ENCODE measurements at places on chromosomes 13 and 19.

DNA sequence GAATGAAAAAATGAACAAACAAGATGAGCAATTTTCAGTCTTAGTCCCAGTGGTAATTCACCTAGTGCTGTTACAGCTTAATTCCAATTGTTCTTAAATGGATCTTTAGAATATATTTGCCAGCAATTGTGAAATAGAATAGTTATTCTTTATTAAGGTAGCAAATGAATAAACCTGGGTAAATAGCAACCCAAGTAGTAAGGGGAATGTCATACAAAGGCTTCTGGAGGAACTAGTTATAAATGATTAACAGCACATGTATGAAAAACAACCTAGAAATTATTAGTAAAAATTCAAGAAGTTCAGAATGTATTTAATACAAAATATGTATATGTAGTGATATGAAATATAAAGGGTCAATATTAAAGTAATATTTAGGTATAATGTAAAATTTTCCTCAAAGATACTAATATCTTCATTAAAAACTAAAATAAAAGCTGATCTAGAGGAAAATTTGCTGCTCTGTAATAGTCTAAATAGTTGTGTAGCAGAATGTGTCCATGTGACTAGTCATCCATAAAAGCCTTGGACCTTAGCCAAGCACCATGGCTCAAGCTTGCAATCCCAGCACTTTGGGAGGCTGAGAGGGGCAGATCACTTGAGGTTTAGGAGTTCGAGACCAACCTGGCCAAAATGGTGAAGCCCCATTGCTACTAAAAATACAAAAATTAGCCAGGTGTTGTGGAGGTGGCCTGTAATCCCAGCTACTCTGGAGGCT lies 535.9 kb upstream of the ATXN8OS start:
- H3K27me3 ChIP-seq, result no peaks in the 10 kb centered on the region
- no peak overlapping the region for H3K27ac ChIP-seq
- no peak overlapping the region for H3K4me3 ChIP-seq
- H3K4me1 ChIP-seq, result no peaks in the 10 kb centered on the region
- H3K36me3 ChIP-seq, result no peaks in the 10 kb centered on the region
- DNase-seq, result no peak

GRCh38 chr13:94163535-94163934 lies 315.9 kb downstream of the DCT start:
- no peak overlapping the region for H3K4me3 ChIP-seq
- H3K27me3 ChIP-seq, result no peaks in the 10 kb centered on the region
- no peaks in the 10 kb centered on the region for H3K4me1 ChIP-seq
- no peak for DNase-seq

DNA sequence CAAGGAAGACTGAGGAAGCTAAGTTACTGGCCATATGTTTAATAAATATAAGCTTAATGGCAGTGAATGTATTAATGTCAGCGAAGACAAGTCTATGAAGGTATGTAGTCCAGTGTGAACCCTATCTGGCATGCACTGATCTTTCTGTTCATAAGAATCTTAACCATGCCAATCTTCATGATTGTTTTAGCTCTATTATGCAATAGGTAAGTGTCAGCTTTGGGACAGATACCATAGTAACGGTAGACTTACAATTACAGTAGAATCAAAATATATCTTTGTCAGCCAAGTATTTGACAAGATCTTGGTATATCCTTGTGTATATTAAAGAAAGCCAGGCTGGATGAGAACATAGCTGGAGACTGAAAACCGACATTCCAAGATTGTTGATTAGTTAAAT lies 428.5 kb downstream of the SPRY2 start:
- DNase-seq, result no peak
- H3K27me3 ChIP-seq, result no peaks in the 10 kb centered on the region
- no peak overlapping the region for H3K27ac ChIP-seq
- H3K4me1 ChIP-seq, result no peaks in the 10 kb centered on the region
- no peak overlapping the region for H3K4me3 ChIP-seq

GRCh38 chr13:43388282-43389034 lies 365.1 kb downstream of the DNAJC15 start:
- H3K36me3 ChIP-seq, result no peaks in the 10 kb centered on the region
- H3K4me1 ChIP-seq, result no peaks in the 10 kb centered on the region
- no peak overlapping the region for H3K27ac ChIP-seq
- no peaks in the 10 kb centered on the region for H3K27me3 ChIP-seq
- no peak for DNase-seq

DNA sequence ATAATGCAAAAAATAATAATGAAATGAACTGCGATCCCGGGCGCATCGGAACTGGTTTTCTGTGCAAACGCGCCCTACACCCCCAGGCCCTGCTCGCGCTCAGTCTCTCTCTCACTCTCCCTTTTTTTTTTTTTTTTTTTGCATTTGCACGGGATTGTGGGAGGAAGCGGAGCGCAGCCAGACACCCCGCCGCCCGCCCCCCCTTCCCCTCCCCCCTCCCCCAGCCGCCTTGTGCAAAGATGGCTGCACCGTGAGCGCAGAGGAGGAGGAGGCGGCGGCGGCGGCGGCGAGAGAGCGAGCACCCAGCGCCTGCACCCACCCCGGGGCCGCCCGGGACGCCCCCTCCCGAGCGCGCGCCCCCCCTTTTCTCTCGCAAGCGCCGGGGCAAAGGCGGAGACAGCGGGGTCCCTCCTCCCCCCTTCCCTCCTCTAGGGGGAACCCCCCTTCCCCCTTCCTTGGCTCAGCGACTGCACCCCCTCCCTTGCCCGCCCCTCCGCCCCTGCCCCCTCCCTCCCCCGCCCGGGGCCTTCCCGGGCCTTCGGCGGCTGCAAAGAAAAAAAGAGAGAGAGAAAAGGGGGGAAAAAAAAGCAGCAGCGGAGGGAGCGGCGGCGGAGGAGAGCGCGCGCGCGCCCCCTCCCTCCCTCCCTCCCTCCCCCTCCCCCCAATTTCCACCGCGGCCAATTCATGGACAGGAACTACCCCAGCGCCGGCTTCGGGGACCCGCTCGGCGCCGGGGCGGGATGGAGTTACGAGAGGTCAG lies at the start of gene PRR12:
Gene PRR12 (plus strand): TSS at position 212 of the 760 bp plus-strand sequence. CDS start 473 bp downstream, at position 685.
- peaks cover 21% of the 10 kb centered on the region for H3K36me3 ChIP-seq
- H3K4me3 ChIP-seq, result peak within 1 kb of the TSS; percentile 81
- peak; percentile 92 for DNase-seq
- H3K27ac ChIP-seq, result peak within 1 kb of the TSS; percentile 94

DNA sequence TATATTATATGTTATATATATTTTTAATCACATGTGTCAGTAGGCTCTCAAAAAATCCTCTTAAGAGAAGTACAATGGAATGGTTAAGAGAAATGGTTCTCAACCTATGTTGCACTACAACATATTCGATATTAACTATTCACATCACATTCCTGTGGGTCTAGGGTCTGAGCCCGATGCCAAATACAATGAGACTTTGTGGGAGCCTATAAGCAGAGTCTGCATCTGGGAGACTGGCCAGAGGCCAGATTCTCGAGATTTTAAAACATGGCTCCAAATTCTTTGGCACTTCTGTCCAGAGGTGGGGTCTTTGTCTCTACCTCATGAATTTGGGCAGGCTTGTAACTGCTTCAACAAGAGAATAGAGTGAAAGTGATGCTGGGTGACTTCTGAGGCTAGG lies 79.4 kb upstream of the NBEA start:
- no peaks in the 10 kb centered on the region for H3K27me3 ChIP-seq
- no peak overlapping the region for H3K27ac ChIP-seq
- no peak for DNase-seq
- no peaks in the 10 kb centered on the region for H3K36me3 ChIP-seq

- H3K4me3 ChIP-seq, result no peak overlapping the region
- H3K36me3 ChIP-seq, result no peaks in the 10 kb centered on the region
- H3K27ac ChIP-seq, result no peak overlapping the region
- no peaks in the 10 kb centered on the region for H3K27me3 ChIP-seq
- DNase-seq, result no peak
Measured at GRCh38 chr13:95115525-95115924, 185.7 kb downstream of the ABCC4 start.
